ENCODE measurements at places on chromosomes 16 and 17. TPM values are rescaled to one million over a fixed set of nuclear protein-coding genes. Genes with fewer than 3 reads are reported as not detected.

GRCh38 chr16:65725156-65725845, 603.4 kb upstream of the CDH11 start:
- no peaks in the 10 kb centered on the region for H3K27me3 ChIP-seq
- no peak overlapping the region for H3K27ac ChIP-seq
- DNase-seq, result no peak
- no peaks in the 10 kb centered on the region for H3K36me3 ChIP-seq

- H3K4me3 ChIP-seq, result peak overlapping the region; percentile 47
- peaks cover 28% of the 10 kb centered on the region for H3K4me1 ChIP-seq
- DNase-seq, result peak; percentile 80
- H3K36me3 ChIP-seq, result no peaks in the 10 kb centered on the region
- peaks cover 75% of the 10 kb centered on the region for H3K27me3 ChIP-seq
Observed at GRCh38 chr17:29617125-29617480, 5.6 kb downstream of the CORO6 start.

MT4 gene
- not detected for total RNA-seq

DNA sequence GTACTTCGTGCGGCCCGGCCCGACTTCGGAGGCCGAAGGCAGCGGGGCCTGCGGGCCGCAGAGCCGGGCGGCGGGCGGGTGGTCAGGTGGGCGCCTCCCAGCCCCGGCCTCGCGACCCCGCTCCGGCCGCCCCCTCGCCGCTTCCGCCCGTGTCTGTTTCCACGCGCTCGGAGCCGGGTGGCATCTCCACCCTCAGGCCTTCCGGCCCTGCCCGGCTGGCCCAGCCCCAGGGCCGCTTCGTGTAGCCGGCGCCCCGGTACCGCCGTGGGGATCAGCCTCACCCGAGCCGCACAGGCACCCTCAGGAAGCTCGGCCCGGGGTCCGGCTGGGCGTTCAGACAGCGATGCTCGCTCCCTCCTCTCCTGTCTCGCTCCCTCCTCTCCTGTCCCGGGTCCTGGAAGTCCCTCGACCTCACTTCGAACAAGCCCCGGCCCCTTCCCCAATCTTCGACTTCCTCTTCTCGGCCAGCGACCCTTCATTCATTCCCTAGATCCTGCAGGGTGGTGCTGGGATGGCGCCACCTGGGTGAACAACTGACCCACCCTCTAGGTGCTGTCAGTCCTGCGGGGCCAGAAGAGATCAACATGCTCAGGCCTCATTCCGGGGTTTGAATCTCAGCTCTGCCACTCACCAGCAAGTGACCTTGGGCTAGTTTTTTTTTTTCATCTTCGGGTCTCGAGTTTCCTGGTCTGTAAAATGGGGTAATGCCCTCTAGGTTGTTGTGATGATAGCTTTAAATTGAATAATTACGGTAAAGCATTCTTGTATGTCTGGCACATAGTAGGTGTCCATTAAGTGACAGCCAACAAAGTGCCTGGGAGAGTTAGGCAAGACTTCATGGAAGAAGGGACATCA, 610 bp downstream of the VPS4A start:
- peak; percentile 33 for DNase-seq
- peak overlapping the region; percentile 99 for H3K4me3 ChIP-seq
- H3K4me1 ChIP-seq, result peaks cover 19% of the 10 kb centered on the region
- H3K36me3 ChIP-seq, result peaks cover 12% of the 10 kb centered on the region
- no peaks in the 10 kb centered on the region for H3K27me3 ChIP-seq
- peak overlapping the region; percentile 96 for H3K27ac ChIP-seq

CSNK1D gene
- total RNA-seq, result 163 TPM

- DNase-seq, result no peak
- H3K36me3 ChIP-seq, result no peaks in the 10 kb centered on the region
- H3K27me3 ChIP-seq, result peaks cover 18% of the 10 kb centered on the region
- peaks cover 17% of the 10 kb centered on the region for H3K4me1 ChIP-seq
Observed at GRCh38 chr16:87060034-87060986, 256.9 kb downstream of the C16orf95 start.

DNA sequence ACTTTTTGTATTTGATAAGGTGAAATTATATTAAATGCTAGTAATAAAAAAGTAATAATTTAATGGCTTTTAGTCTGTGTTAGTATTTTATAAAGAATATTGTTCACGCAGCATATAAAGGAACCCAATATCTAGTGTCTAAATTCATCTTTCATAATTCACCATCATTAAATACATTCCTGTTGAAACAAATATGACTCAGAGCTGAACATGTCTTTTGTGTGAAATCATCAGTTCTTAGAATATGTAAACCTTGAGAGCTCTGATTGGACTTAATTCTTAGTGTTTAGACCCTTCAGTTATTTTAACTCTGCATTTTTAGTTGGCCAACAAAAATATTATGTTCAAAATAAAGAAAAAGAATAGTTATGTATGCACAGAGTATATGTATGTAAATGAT, 71.8 kb downstream of the ABHD15 start:
- no peaks in the 10 kb centered on the region for H3K27me3 ChIP-seq
- H3K36me3 ChIP-seq, result peaks cover 18% of the 10 kb centered on the region
- no peaks in the 10 kb centered on the region for H3K4me1 ChIP-seq
- no peak overlapping the region for H3K4me3 ChIP-seq

DNA sequence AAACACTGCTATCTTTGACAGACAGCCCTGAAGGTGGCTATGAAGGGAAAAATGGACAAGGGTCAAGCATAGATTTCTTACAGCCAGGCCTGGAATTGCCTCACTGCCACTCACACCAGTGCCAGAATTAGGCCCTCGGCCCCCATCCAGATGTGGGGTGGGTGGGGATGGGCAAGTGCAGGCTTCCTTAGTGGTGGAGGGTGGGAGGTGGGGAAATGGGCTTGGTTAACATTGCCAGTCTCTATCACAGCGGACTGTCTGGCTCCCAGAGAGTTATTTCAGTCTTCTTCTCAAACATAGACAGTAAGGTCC, 24.9 kb downstream of the B9D1 start:
- DNase-seq, result no peak
- H3K36me3 ChIP-seq, result no peaks in the 10 kb centered on the region
- H3K27ac ChIP-seq, result peak overlapping the region; percentile 71
- H3K4me1 ChIP-seq, result peaks cover 38% of the 10 kb centered on the region

TNFRSF13B gene
- total RNA-seq, result not detected

DNA sequence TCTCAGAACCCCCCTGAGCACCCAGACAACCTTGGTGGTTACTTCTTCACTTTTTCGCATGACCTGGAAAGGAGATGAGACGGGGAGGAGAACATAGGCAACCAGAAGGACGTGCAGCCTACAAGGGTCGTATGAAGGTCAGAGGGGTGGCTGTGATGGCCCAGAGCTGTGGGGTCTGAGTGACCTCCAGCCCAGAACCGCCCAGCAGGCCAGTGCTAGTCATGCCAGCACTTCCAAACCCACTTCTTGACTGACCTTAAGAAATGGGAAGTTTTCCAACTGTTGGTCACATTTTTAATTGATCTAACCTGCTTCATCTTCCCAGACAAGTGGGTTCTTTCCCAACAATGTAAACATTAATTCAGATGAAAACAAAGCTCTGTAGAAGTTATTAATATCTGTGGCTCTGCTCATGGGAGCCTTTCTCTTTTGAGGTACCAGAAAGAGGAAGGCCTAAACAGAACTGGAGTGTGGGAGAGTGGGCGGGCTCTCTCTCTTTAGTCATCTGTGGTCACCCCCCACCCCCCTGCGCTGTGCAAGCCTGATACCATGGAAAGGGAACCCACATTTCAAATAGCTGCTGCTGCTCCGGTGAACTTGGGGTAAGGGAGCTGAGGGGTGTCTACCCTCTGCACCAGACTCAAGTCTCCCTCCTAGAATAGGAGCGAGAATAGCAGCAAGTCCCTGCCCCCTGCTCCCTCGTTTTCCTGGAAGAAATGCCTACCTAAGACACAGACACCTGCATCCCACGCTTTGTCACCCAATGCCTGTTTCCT, 101.6 kb downstream of the RAB11FIP4 start:
- no peaks in the 10 kb centered on the region for H3K4me1 ChIP-seq
- no peaks in the 10 kb centered on the region for H3K36me3 ChIP-seq
- H3K4me3 ChIP-seq, result no peak overlapping the region
- H3K27ac ChIP-seq, result peak overlapping the region; percentile 27

DNA sequence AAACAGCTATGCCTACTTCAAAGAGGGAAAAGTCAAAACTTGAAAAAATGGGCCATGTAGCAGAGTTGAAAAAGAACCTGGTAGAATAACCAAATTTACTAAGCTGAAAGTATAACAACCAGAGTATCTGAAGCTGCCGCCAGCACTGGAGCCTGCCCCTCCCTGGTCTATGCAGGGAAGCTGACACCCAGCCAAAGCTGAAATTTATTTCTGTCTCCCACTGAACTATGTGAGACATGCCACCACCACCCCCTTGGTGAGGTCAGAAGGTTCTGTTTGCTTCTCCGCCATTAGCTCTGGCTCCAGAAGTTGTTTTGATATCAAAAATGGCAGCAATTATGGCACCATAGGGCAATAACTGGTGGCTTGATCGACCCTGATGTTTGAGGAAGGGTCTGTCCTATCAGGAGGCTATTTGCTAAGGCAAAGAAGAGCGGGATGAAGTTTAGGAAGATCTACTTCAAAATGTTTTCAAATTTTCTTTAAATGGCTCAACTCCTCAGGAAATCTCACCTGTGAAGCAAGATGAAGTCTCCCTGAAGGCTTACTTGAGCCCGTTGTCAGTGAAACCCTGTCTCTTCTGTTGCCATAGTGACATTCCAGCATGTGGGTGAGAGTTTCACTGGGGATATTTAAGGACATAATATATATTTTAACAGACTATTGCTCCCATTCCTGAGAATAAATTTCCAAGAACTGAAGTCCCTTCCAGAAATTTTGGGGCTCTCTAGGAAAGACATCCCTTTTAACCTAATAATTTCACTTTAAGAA, 122.0 kb downstream of the COPRS start:
- DNase-seq, result no peak
- no peaks in the 10 kb centered on the region for H3K36me3 ChIP-seq
- peaks cover 4% of the 10 kb centered on the region for H3K27me3 ChIP-seq
- H3K4me1 ChIP-seq, result no peaks in the 10 kb centered on the region
- no peak overlapping the region for H3K4me3 ChIP-seq

DNA sequence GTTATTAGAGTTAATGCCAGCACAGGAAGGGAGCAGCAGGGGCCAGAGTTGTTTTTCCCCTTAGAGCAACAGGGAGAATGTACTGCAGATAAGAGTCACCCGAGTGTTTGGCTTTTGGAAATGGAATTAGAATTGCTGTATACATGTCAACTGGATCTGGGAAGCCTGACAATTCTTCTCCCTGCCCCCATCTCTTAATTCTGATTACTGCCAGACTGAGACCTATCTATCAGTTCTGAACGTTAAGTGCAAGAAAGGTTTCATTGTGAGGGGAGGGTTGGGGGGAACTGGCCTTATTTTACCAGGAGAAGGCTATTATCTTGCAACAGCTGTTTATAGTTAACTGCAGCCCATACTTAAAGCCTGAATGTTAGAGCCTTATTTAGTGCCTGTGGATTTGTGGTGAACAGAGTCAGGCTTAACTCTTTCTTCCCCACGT, 424.5 kb upstream of the CDH11 start:
- no peaks in the 10 kb centered on the region for H3K27me3 ChIP-seq
- no peak overlapping the region for H3K27ac ChIP-seq
- DNase-seq, result no peak
- H3K4me1 ChIP-seq, result peaks cover 29% of the 10 kb centered on the region
- no peaks in the 10 kb centered on the region for H3K36me3 ChIP-seq

BLMH gene
- 85.9 TPM for total RNA-seq

DNA sequence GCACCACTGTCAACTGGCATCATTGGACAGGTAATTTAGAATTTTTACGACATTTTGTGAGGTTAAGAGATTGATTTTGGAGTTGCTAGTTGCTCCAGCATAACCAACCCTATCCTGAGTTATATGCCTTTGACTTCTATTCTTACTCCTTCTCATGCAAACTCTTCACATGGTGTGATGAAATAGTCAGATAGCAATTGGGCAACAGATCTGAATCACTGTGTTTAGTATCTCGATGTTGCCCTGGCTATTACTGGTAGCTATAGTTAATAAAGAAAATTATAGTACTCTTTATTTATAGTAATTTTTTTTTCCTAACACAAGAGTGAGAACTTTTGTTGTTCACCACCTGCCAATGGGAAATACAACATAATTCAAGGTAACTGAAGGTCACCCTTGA, 494.8 kb upstream of the TOM1L1 start:
- no peak overlapping the region for H3K4me3 ChIP-seq
- no peak overlapping the region for H3K27ac ChIP-seq
- H3K27me3 ChIP-seq, result no peaks in the 10 kb centered on the region
- DNase-seq, result no peak
- no peaks in the 10 kb centered on the region for H3K36me3 ChIP-seq
- H3K4me1 ChIP-seq, result no peaks in the 10 kb centered on the region

GRCh38 chr16:23856251-23856709, 20.5 kb downstream of the PRKCB start:
- H3K36me3 ChIP-seq, result no peaks in the 10 kb centered on the region
- peaks cover 7% of the 10 kb centered on the region for H3K4me1 ChIP-seq
- peaks cover 50% of the 10 kb centered on the region for H3K27me3 ChIP-seq

DNA sequence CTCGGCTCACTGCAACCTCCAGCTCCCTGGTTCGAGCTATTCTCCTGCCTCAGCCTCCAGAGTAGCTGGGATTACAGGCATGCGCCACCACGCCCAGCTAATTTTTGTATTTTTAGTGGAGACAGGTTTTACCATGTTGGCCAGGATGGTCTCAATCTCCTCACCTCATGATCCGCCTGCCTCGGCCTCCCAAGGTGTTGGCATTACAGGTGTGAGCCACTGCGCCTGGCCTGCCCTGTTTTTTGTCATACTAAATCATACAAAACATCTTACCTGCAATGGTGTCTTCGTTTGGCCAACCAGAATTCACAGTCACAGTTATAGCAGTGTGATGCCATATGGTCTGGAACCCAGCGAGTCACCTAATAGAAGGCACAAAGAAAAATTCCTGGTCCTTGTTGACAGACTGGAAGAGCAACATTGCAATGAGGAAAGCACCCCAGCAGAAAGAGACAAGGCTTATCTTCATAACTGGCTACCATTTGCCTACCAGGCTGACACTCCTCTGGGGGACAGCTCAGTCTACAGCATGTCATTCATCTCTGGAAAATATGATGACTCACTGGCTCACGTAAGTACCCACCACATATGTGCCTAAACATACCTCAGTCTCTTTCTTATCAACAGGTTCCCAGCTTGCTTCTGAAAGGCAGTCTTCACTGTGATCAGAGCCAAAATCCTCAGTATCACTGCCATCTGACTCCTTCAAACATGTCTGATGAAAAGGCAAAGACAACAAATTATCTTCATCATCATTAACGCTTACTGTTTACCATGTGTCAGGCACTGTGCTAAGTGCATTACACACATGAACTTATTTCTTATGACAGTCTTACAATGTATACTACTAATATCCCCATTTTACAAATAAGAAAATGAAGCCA, 4.3 kb upstream of the HSF5 start:
- no peaks in the 10 kb centered on the region for H3K27me3 ChIP-seq
- no peak overlapping the region for H3K4me3 ChIP-seq
- DNase-seq, result no peak
- no peaks in the 10 kb centered on the region for H3K4me1 ChIP-seq
- no peak overlapping the region for H3K27ac ChIP-seq

GRCh38 chr17:41992576-41992975, 24.7 kb downstream of the DNAJC7 start:
- H3K4me3 ChIP-seq, result no peak overlapping the region
- peaks cover 7% of the 10 kb centered on the region for H3K4me1 ChIP-seq
- no peak for DNase-seq
- H3K27ac ChIP-seq, result peak overlapping the region; percentile 23
- peaks cover 14% of the 10 kb centered on the region for H3K36me3 ChIP-seq
- H3K27me3 ChIP-seq, result no peaks in the 10 kb centered on the region

Measured in neural crest cell (in vitro differentiated cells).